ENCODE measurements at places on chromosomes 3 and 15.
A peak's percentile ranks its signal among the peaks of the same experiment; 100 is the strongest.

DNA sequence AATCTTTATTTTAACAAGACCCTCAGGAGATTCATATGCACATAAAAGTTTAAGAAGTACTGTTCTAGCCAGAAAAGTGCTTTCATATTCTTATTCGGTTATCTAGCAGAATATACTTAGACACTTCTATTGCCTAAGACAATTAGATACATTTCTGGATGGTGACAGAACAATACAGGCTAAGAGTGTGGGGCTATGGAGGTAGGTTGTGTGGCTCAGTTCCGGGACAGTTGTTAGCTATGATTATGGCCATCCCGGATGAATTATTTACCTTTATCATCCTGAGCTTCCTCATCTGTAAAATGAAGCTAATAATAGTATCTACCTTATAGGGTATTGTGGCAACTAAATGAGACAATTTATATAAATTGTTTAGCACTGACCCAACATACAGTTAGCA is 6.6 kb downstream of the FAM98B start:
- no peak for DNase-seq

- DNase-seq = peak; percentile 50
Observed at GRCh38 chr3:168034152-168034928, 61.4 kb downstream of the GOLIM4 start.

GRCh38 chr3:48275287-48276027 is 34.6 kb downstream of the ZNF589 start:
- DNase-seq = no peak

DNA sequence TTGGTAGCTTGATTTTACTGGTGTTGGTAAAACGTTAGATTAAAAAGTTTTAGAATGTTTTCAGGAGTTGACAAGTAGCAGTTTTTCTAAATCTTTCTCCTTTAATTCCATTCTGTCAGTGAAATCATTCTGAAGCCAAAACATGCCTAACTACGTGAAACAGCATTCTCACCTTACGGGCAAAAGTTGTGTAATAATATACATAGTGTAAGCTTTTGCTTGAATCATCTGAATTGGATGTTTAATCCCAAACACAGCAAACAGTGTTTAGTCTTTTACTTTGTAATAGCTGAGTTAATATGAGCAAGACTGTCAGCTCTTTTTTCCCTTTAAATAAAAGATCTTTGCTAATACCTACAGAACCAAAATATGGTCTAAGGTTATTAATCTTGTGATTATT is 100.6 kb downstream of the CYP19A1 start:
- DNase-seq = no peak
